Stimulated activated CD4-positive, alpha-beta T cell treated with anti-CD3 and anti-CD28 coated beads, TNF-alpha, amount 100 ng/mL, for 1 hour (primary cell): ENCODE measurements at places on chromosomes 5 and 9.

- no peak for DNase-seq
These were observed 332.4 kb upstream of the EFNA5 start for GRCh38 chr5:108003178-108003577.

DNA sequence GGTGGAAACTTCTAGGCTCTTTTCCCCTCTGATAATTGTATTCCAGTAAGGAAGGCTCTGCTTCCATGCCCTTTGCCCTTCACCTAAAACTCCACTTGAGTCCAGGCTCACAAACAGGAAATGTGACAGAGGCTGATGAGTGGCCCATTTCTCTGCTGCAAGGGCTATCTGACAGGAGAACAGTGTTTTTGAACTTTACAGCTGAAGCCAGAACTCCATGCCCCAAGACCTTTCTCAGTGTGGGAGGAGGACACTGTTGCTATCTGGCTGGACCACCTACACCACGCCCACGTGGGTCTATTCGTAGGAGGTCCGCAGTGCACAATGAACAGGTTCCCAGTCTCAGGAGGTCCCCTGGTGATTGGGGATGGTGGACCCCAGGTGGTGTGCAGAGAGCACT, 13.6 kb downstream of the GGTA1 start:
- no peak for DNase-seq

GRCh38 chr5:139958432-139959148, 84.5 kb downstream of the NRG2 start:
- no peak for DNase-seq

- no peak for DNase-seq
These were observed 65.3 kb upstream of the TGFBR1 start for GRCh38 chr9:99039505-99040182.

DNA sequence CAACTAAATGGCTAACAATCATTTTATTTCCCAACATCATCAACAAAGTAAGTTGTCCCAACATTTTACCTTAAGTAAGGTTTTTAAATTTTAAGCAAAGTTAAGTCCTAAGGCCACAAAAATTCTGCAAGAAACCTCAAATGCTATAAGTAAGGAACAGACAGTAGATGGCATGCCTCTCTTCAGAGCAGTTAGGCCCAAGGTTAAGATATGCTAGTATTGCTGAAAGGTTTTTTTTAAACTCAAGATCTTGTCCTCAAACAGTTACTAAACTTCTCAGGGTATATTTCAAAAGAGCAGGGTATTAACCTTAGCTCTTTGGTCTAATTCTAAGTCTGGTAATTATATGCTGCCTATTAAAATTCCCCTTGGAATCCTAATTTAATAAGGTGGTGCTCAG, 35.1 kb downstream of the PJA2 start:
- no peak for DNase-seq

DNA sequence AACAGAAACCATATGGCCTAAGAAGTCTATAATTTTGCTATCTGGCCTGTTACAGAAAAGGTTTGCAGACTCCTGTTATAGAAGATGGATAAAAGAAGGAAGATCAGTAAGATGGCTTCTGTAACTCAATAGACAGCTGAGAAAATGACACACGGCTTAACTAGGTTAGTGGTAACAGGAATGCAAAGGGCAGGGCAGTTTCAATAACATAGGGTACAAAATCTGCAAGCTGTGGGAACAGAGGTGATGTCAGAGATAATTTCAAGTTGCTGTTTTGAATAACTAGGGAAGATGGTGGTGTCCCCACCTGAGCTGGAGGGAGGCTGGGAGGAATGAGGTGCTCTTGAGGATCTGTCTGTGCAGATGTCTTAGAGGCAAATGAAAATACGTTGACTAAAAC, 106.5 kb downstream of the GLIS3 start:
- no peak for DNase-seq

- no peak for DNase-seq
These were observed 155.0 kb downstream of the FGF1 start for GRCh38 chr5:142530904-142531303.

DNA sequence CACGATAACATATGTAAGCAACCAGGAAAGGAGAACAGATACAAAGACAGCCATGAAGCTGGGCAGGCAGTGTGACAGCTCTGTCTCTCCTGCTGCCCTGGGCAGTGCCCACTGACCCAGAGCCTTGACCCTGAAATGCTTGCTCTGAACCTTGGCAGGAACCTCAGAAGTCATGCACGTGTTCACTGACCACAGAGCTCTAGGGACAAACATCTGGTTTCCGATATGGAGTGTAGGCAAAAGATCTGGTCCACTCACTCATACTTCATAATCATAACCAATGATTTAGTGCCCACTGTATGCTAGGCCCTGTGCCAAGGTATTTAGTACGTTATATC, 102.6 kb downstream of the FSTL4 start:
- DNase-seq = no peak

GRCh38 chr5:31921852-31922305, 252.2 kb downstream of the GOLPH3 start:
- no peak for DNase-seq

DNA sequence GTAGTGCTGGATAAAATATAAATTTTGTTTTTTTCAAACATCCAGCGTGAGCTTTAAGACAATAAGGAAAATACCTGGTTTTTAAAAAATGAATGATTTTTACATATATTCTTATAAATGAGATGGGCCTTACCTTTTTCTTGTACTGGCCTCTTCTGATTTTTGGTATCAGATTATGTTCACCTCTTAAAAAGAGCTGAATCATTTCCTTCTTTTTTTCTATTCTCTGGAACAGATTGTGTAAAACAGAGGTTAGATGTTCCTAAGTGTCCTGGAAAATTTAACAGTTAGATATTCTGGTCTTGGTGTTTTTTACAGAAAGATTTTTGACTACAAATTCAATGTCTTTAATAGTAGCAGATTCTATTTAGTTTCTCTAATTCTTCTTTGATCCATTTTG, 74.6 kb downstream of the NDUFAF2 start:
- DNase-seq = no peak

- no peak for DNase-seq
These were observed 287.0 kb downstream of the PRELID2 start for GRCh38 chr5:145548097-145548496.

GRCh38 chr5:84983093-84983492, 598.4 kb upstream of the EDIL3 start:
- DNase-seq = no peak

DNA sequence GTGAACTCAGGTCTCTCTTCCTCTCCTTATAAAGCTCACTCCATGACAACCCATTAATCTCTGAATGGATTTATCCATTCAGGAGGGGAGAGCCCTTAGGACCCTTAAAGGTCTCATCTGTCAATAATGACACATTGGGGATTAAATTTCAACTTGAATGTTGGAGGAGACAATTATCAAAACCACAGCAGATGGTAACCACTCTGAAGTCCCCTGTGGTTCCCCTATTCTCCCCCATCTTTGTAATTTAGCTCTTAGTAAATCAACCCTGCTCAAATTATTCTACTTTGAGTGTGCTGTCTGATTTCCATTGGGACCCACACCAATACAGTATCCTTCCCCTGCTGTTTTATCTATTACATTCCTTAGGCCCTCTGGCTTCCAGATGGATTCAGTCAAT, 72.0 kb upstream of the RAI14 start:
- no peak for DNase-seq

- no peak for DNase-seq
These were observed 49.9 kb downstream of the JMY start for GRCh38 chr5:79285833-79286232.

- DNase-seq = no peak
These were observed 37.4 kb downstream of the CTSL start for GRCh38 chr9:87763286-87763685.

DNA sequence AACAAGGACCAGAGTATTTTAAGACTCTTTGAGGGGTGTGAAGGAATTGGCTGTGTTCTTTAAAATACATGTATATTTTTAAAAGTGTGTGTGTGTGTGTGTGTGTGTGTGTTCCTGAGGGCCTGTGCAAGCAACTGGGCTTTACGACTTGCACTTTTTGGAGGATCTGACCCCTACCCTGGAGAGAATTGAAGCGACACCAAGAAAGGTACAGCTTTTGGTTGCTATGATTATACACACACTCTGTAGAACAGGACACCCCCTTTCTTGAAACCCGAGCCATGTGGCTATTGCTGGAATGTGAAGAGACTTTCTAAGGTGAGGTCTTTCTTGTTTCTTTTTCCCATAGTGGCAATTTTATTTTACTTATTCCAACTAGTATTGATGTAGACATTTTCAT, 988 bp downstream of the SHISAL2B start:
- DNase-seq = no peak

DNA sequence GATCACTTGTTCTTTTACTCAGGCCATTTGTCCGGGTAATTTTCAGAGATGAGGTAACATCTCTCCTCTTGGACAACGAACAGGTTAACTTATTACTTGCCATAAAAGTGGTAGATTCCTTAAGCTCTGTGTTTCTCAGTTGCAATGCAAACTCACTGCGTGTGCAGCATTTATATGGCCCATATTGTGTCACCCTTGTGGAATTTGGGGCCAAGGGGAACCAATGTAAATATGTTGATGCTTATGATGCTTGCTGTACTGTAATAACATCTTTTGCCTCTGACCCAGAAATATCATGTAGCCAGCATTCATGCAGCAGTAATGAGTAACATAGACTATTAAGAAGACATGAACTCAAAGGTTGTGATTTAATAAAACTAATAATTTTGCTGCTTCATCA, 175.8 kb downstream of the ADAMTS6 start:
- DNase-seq = no peak

- no peak for DNase-seq
These were observed 122.0 kb downstream of the WDR70 start for GRCh38 chr5:37501152-37501551.

GRCh38 chr9:12818431-12819000, 43.7 kb downstream of the LURAP1L start:
- DNase-seq = no peak

DNA sequence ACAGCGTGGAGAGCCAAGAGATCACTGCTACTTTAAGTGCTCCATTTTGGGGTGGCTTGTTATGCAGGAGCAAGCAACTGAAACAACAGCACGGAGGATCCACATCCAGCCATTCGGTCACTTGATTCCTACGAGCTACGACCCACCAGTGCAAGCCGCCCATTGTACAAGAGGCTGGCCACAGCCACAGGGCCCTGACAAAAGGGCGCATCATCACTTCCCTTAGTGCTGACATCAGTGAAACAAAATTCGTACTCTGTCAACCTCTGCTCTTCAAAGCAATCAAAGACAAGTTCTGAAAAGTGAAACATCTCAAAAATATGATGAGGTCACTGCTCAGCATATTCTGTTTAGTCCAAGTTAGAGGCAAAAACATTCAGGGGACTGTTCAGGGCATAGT, 168.4 kb downstream of the GADD45G start:
- no peak for DNase-seq

DNA sequence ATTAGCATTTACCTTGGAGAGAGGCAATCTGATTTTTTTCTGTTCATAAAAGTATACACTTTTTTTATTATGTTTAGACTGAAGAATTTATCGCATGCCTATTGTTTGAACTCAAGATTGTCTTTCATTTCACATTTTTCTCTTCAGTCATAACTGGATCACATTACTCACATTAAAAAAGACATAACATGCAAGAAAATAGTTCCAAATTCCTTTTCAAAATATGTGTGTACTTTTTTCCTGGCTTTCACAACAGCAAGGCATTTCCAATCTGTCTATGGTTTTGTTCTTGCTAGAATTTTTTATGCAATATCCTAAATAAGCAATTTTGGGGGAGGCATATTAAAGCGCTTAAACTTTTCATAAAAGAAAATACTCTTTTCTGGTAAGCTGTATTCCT, 21.2 kb downstream of the FTMT start:
- DNase-seq = no peak

GRCh38 chr5:14492331-14492964, 89.1 kb upstream of the OTULINL start:
- no peak for DNase-seq

DNA sequence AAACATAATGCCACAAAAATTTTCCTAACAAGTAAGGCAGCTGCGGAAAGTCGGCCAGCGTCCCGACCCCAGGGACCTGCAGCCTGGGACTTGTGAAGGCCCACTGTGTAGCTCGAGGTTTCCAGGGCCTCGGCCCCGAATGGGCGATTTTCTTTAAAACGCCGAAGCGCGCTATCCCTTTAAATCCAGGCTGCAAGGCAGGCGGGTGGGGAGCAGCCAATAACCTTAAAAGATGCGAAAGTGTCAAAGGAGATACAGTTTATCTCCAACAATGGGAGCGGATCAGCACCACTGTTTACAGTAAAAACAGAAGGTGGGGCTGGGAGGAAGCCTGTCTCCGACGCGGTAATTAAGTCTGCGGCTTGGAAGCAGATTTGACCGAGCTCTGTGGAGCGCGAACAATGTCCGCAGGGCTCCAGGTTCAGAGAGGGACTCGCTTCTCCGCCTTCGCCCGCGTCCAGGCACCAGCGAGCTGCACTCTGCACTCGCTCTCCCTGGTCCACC, 1.7 kb upstream of the ZSWIM6 start:
- no peak for DNase-seq

DNA sequence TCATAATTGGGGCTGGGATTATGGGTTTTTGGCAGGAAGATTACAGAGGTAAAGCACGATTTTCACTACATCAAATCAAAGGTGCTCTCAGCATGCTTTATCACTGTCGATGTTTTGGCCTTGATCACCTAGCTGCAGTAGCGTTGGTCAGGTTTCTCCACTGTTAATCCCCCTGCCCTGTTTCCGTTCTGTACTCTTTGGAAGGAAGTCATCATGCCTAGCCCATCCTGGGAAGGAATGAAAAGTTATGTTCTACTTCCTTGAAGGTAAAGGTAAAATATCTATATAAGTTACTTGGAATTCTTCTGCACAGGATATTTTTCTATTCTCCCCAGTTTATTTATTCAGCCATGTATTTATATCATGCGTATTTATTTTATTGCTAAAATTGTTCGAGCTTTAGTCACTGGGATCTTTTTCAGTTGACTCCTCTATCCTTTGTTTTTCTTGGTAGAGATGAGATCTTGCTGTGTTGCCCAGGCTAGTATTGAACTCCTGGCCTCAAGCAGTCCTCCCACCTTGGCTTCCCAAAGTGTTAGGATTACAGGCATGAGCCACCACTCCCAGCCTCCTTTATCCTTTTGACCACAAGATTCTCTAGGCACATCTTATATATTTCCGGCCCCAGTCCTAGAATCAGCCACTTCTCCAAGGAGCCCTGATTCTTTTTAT, 25.3 kb downstream of the FAF2 start:
- DNase-seq = no peak

- DNase-seq = no peak
These were observed 419.8 kb upstream of the KIF2A start for GRCh38 chr5:61886214-61886613.

GRCh38 chr5:34620185-34620584, 35.9 kb upstream of the RAI14 start:
- DNase-seq = no peak
